ENCODE measurements at places on chromosomes 1 and 21.

DNA sequence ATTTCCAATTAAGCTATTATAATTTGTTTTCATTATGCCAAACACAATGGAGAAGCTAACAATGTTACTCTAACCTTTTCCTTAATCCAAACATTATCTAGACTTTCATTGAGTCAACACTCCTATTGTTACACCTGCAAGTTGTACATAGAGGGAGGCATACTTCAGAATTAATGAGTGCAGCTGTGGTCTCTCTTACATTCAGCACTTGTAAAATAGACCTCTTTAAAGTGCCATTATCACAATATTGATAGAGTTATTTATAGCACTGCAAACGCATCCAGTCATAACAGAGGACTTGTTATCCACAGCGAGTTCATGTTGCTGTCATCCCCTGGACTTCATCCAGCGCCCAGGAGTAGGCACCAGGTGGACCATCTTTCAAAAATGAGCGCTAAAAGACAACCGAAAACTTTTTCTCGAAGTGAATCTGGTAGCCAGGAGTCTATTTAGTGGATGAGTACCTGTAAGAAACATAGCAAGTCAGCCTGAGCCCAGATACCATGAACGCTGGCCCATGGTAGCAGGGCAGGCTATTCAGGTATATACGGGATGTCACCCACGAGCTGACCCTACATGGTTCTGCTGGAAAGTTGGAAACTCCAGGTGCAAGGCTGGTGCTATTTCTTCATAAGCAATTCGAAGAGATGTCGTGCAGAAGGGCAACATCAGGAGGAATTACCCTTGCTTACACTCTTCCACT, 70.6 kb upstream of the NFIA start:
- no peak for DNase-seq

DNA sequence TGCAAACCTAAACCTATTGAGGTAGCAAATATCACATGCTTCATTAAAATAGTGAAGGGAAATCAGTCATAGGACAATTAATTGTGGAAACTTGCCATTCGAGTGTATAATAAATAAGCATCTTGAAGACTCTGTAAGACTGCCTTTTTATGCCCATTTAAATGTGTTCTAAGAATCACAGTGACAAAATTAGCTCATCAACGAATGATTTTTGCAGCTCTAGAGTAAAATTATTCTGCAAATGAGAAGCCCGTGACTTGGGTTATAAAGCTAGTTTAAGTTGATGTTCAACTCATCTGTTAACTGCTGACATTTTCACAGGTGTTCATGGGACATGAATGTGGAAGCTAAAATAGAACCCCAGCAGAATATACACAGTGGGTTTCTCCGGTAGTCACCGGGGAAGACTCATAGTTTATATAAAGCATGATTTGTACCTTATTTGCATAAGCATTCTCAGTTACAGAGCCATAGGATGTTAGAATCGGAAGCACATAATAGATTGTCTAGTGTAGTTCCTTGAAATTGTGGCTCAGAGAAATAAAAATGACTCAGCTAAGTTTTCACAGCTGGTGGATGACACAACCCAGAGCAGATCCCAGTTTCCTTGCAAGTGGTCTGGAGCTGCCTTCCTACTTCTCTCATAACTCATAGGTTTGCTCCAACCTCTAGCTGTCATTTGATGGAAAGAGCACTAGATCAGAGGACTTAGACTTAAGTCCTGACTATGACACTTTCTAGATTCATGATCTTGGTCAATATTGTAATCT, 107.3 kb downstream of the UCHL5 start:
- no peak for DNase-seq

DNA sequence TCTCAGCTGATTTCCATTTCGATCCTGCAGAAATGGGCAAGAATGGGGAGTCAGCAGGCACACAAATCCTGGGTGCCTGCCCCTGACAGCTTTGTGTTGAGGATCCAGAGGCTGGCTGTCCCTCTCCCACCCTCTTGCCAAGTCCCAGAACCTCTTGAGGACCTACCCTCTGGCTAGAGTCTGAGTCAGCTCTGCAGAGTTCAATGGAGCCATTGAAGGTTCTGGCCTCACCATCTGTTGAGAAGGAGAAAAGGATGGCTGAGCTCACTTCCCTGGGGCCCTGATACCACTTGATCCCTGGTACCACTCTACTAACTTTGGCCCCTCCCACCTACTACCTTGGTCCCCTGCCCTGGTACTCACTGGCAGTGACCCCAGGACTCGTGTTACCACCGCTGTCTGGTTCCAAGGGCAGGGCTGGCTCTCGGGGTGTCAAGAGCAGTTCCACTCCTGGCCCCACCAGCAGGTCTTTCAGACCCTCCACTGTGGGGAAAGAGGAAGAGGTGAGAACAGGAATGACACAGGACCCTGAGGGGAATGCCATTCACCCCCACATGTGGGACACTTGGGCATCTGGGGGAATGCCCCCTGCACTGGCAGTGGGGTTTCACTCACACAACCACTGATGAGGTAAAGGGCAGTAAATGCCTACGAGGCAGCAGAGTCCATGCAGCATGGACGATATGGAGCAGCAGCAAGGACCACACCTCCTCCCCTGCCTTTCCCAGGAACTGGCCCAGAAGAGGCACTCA, 10.5 kb downstream of the RXFP4 start:
- peak; percentile 23 for DNase-seq

DNA sequence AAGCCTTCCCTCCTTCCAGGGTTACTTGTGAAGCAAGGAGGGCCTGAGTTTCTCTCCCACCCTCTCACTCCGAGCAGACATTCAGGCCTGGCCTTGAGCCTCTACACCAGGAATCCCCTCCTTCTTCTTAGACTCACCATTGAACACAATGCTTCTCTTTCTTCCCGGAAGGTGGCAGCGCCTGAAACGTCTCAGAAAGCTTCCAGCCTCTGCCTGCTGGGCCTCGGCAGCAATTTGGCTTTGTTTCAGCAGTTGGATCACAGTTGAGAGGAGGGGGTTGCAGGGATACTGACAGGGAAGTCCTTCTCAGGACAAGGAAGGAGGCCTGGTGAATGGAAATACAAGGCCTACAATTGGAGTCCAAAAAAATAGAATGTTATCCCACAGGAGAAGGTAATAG, 6.3 kb downstream of the CLDN8 start:
- no peak for DNase-seq

GRCh38 chr1:159200769-159201168, 3.9 kb upstream of the ACKR1 start:
- no peak for DNase-seq

DNA sequence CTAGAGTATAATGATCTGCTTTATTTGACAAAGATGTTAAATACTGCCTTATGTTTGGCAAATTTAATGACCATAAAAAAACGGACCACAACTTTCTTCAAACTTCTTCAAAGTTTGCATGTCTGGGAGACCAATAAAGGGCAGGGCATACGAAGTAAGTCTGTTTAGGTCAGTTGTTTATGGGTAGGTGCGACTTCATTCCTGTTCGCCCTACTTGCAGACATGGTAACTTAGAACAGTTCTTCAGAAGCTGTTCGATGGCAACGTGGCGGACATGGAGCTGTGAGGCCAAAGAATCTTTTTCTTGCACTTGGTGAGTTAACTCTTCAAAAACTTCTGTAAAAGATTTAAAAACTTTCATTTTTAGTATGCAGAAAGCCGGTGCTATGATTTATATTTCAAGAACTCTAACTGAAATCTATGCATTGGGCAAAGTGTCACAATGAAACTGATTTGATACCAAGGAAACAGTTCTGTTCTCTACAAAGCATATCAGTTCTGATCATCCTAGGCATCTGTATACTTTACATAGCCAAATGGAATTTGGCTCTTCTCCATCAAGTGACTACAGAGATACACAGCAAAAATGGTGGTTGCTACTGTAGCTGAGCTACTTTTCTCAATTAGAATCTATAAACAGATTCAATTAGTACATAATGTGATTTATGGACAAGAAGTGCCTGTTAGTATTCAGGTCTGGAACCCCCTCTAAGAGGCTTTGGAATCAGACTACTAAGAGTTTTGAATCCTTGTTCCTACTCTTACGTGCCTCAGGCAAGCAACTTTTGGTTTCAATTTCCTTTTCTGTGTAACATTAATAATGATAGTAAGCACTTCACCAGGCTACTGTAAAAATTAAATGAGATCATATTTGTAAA, 25.7 kb downstream of the C21orf91 start:
- DNase-seq, result no peak

GRCh38 chr1:61808968-61809367, 66.7 kb downstream of the PATJ start:
- no peak for DNase-seq

GRCh38 chr21:38178653-38179470, 77.9 kb upstream of the KCNJ15 start:
- no peak for DNase-seq

DNA sequence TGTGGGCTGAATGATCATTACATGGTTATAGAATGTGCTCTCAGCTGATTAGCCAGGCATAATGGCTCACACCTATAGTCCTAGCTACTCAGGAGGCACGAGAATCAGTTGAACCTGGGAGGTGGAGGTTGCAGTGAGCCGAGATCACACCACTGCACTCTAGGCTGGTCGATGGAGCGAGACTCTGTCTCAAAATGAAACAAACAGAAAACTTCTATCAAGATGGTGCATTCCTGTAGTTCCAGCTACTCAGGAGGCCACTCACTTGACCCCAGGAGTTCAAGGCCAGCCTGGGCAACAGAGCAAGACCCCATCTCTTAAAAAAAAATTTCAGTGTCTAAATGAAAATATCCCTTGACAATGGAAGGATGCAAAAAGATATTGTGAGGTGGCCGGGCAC, 10.9 kb downstream of the TIMM17A start:
- DNase-seq, result no peak

DNA sequence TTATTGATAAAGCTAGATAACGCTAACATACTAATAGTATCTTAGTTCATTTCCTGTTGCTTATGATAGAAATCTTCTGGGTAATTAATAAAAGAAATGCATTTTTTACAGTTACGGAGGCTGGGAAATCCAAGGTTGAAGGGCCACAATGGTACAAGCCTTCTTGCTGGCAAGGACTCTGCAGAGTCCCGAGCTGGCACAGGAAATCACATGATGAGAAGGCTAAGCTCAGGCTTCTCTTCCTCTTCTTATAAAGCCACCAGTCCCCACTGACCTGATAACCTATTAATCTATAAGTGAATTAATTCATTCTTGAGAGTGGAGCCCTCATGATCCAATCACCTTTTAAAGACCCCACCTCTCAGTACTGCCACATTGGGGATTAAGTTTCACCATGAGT, 82.6 kb downstream of the GPR161 start:
- no peak for DNase-seq

DNA sequence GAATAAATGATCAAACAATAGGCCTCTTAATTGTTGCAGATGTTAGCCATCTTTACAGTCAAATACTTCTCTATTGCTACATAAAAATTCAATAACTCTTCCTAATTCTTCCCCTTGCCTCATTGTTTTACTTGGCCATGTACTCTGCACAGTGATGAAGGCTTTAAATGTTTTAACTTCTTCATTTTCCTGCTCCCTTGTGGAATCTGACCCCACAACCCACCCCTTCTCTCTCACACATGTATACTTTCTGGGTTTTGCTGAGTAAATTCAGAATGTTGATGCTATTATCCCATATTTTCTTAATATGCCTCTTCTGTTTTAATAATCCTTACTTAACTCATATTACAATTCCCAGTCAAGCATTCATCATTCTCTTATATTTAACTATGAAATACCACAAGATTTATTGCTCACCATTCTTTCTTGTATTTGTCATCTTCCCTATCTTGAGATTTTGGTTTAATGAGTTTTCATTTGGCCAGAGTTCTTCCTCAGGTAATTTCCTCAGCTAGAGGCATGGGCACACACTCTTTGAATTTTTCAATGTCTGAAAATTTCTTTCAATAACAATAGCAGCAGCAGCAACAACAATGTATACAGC, 327.8 kb upstream of the USP24 start:
- no peak for DNase-seq

- DNase-seq, result no peak
Measured at GRCh38 chr1:50097021-50097679, 11.6 kb upstream of the ELAVL4 start.

DNA sequence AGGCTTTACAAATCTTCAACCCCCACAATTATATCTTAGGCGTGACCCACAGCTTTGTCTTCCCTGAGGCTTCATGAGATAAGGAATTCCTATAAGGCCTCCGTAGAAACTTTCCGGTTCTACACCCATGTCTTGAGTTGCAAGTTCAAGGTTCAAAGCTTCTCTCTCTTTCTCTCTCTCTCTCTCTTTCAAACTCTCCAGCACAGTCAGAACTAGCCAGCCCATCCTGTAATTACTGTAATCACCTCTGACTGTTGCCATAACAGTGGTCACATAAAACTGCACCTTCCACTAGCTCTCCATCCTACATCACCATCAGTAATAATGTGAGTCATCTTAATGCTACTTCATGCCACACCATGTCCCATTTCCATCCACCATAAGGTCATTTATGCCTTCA, 90.0 kb upstream of the NFASC start:
- no peak for DNase-seq

GRCh38 chr1:212037900-212038299, 2.4 kb downstream of the DTL start:
- no peak for DNase-seq

GRCh38 chr21:30340714-30341573, 3.5 kb upstream of the KRTAP27-1 start:
- peak; percentile 58 for DNase-seq

- no peak for DNase-seq
Measured at GRCh38 chr21:43015906-43016540, 41.7 kb downstream of the PKNOX1 start.

DNA sequence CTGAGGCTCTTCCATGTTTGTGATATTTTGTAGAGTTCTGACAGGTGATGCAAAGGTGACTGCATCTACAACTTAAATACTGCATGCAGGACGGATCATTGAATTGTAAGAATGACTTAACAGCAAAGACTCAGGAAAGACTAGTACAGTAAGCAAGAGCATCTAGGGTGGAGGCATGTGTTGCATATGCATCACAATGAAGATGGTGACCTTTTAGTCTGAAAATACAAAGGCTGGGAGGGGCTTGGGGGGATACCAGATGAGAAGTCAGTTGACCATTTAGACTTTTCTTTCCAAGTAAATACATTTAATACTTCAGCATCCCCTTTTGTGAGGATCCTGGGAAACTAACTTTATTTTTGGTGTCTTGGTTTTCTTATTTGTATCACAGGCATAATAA, 145.5 kb downstream of the NUF2 start:
- no peak for DNase-seq

DNA sequence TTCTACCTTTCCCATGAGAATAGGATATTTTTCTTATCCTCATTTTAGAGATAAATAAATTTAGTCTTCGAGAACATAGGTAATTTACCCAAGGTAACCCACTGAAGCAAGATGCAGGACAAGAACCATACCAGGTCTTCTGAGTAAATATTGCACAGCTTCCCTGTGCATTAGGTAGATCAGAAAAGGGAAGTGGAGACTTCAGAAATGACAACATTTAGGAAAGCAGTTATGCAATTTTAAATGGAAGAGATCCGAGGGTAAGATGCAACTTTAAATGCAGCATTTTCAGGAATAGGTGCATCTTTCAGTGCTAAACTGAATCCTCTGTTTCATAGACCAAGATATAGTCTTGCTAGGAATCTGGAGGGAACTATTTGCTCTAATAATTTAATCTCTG, 206.4 kb upstream of the SGIP1 start:
- no peak for DNase-seq

GRCh38 chr1:236568285-236568894, 35.9 kb downstream of the HEATR1 start:
- no peak for DNase-seq

- DNase-seq, result no peak
Measured at GRCh38 chr1:41328780-41329640, 32.2 kb upstream of the FOXO6 start.

Data from D341Med (cell line).